Activated T-helper 9 cell treated with anti-CD3 and anti-CD28 coated beads, Interleukin-2, amount 50 U/mL, for 16 hours (primary cell): ENCODE measurements at places on chromosomes 2 and 18.

- DNase-seq = no peak
Observed at GRCh38 chr2:170221317-170222288, 43.7 kb downstream of the MYO3B start.

- DNase-seq = no peak
Observed at GRCh38 chr2:99317161-99317872, 16.3 kb upstream of the LYG1 start.

GRCh38 chr18:80033181-80034067 is 810 bp upstream of the RBFA start:
- peak; percentile 66 for DNase-seq

- no peak for DNase-seq
Observed at GRCh38 chr2:68359889-68360288, 5.2 kb upstream of the PLEK start.

- no peak for DNase-seq
Observed at GRCh38 chr2:145287736-145288135, 767.8 kb upstream of the ZEB2 start.

DNA sequence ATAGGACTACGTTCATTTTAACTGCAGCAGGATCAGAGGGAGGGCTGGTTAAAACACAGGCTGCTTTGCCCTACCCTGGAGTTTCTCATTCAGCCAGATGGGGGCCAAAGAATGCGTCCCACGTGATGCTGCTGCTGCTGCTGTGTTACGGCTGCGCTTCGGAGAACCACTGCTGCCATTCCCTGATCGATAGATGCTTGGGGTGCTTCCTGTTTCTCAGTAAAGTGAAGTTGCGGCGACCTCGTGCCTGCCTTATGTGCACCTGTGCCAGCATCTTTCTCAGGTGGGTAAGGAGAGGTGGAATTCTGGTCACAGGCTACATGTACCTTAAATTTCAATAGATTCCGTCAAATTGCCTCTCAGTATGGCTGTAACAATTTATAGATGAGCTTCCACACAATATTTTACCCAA is 24.7 kb upstream of the TOGARAM2 start:
- DNase-seq = peak; percentile 31
